ENCODE measurements at places on chromosomes 2 and 18. TPM values are rescaled to one million over a fixed set of nuclear protein-coding genes. Genes with fewer than 3 reads are reported as not detected.

CYP27C1 gene
- 0.05 TPM for total RNA-seq

ARHGAP28 gene
- 4.7 TPM for total RNA-seq

LONRF2 gene
- total RNA-seq: 0.24 TPM

DNA sequence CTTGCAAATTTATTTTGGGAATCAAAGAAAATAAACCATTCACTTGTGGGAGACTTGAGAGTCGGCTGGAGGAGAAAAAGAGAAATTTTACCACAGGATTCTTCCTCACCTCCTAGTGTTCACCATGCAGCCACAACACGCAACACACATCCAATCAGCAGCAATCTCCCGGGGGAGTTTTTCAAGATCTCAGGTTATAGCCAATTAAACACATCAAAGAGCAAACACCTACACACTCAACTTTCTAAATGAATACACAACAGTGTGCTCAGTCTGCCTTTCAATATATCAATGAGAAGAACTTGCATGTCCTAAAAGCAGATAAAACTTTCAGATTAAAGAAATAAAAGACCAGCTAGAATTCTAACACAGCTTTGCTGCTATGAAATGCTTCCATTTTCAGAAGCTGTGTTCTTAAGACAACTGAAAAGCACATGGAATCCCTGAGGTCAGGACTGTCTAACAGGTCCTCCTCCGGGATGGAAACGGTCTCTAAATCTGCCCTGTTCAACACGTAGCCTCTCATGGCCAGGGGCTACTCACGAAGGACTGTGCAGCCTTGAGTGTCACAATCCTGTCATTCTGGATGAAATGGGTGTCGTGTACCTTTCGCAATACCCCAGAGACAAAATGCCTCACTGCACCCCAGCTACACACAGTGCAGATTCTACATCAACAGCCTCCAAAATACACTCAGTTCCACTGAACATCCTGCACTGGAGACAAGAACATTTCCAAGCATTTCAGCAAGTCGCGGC, 84.2 kb downstream of the ZNF516 start:
- DNase-seq: no peak
- no peak overlapping the region for H3K4me3 ChIP-seq
- no peak overlapping the region for H3K27ac ChIP-seq
- H3K4me1 ChIP-seq: no peaks in the 10 kb centered on the region
- H3K27me3 ChIP-seq: no peaks in the 10 kb centered on the region

DNA sequence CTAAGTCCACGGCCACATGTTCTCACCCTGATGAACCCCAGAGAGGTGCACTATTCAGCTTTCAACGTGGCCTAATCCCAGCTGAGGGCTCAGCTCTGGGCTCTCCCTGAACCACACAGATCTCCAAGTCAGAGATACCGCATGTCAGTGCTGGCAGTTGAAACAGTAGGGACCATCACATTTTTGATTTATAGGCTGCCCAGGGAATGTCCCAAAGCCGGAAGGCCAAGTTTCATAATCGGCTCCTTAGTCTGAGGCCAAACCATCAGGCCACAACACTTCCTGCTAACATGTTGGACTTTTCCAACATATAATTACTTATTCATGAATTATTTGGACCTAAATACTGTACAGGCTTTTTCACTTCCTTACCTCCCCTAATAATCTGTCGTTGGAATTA, 91.9 kb upstream of the KLHL29 start:
- no peak for DNase-seq
- H3K36me3 ChIP-seq: no peaks in the 10 kb centered on the region
- H3K4me3 ChIP-seq: no peak overlapping the region
- no peak overlapping the region for H3K27ac ChIP-seq
- peaks cover 3% of the 10 kb centered on the region for H3K27me3 ChIP-seq

DNA sequence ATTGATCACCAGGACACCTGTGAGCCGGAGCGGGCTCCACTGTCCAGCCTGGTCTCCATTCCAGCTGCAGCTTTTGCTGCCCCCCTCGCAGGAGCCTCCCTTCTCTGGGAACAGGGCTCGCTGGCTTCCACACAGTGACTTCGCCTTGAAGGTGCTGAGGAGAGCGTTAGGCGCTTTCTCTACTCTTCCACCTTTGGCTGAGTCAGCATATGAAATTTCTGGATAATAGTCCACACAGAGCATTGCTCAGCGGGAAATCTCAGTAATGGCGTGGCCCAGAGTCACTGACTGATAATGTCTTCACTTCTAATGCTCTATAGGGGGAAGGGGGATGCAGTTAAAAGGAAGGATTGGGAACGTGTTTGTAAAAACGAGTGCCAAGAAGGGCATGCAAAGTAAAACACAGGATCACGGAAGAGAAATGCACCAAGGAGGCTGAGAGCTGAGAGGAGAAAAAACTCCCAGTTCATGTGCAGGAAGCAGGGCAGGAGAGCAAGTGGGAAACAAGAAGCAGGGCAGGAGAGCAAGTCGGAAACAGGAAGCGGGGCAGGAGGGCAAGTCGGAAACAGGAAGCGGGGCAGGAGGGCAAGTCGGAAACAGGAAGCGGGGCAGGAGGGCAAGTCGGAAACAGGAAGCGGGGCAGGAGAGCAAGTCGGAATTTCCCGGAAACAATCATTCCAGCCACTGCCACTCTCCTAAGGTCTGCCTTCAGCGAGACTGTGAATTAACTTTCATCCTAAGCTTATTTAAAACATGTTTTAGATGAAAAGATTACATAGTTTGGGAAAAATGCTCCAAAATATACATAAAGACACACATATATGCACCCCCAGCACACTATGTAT, 77.7 kb downstream of the MYT1L start:
- no peak overlapping the region for H3K27ac ChIP-seq
- no peak for DNase-seq
- no peaks in the 10 kb centered on the region for H3K36me3 ChIP-seq
- no peaks in the 10 kb centered on the region for H3K4me1 ChIP-seq
- H3K4me3 ChIP-seq: no peak overlapping the region

- peaks cover 77% of the 10 kb centered on the region for H3K4me1 ChIP-seq
- no peaks in the 10 kb centered on the region for H3K27me3 ChIP-seq
- no peak for DNase-seq
- no peaks in the 10 kb centered on the region for H3K36me3 ChIP-seq
- H3K4me3 ChIP-seq: no peak overlapping the region
Observed at GRCh38 chr2:70121627-70122372, 34.5 kb downstream of the PCBP1 start.

GRCh38 chr2:100620481-100620880, 57.7 kb downstream of the PDCL3 start:
- no peak overlapping the region for H3K4me3 ChIP-seq
- H3K4me1 ChIP-seq: peaks cover 1% of the 10 kb centered on the region
- no peak overlapping the region for H3K27ac ChIP-seq
- no peaks in the 10 kb centered on the region for H3K27me3 ChIP-seq
- no peaks in the 10 kb centered on the region for H3K36me3 ChIP-seq

DNA sequence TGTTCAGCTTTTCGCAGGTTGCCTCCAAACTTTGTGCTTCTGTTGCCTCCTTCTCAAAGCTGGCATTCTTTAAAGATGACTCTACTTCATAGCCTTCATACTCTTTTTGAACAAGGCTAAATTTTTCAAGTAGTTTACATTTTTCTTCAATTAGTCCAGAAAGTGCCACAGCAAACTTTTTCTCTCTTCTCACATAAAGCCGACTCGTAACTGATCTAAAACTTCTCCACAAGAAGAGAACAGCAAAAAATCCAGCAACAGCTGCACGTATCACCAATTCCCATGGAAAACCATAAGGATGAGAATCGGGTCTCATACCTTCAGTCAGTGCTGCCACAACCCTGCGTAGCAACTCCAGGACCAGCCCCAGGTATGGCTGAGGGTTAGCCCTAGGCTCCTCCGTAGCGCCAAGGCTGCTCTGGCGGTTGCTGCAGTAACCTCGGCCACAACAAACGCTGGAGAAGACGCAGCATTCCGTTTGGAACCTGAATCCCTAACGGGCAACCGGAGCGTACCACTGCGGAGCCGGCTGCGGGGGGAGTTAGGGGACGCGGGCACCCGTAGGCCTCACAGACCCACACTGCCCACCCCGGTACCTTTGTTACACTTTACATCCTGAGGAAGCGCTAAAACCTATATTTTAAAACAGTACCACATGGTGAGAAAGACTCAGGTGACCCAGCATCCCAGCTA, at the start of gene CTAGE1:
Gene CTAGE1, minus strand, starts transcription at position 420 of the 693 bp plus-strand sequence. Its CDS starts 104 bp downstream, at position 316.
- no peaks in the 10 kb centered on the region for H3K4me1 ChIP-seq
- no peak for DNase-seq
- H3K27me3 ChIP-seq: no peaks in the 10 kb centered on the region
- no peaks in the 10 kb centered on the region for H3K36me3 ChIP-seq

GRCh38 chr18:9898792-9899549, 13.2 kb downstream of the TXNDC2 start:
- H3K36me3 ChIP-seq: no peaks in the 10 kb centered on the region
- no peaks in the 10 kb centered on the region for H3K27me3 ChIP-seq
- H3K27ac ChIP-seq: no peak overlapping the region
- DNase-seq: no peak
- H3K4me3 ChIP-seq: no peak overlapping the region
- H3K4me1 ChIP-seq: no peaks in the 10 kb centered on the region

DNA sequence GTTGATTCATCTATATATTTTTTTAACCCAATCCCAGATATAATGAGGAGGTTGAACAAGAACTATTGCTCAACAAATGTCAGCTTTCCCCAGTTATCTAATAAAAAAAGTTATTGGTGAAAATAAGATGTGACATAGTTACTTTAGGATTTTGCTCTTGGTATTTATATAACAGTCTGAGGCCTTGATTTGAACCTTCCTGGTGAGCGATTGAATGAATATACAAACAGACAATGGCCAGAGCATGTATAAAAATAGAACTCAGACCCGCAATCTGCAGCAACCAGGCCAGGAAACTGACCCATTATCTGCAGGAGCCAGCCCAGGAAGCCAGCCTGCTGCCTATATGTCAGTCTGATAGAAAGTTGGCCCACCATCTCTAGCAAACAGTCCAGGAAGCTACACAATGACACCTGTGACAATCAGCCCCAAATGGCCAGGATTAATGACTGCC, 81.6 kb downstream of the HS6ST1 start:
- H3K27me3 ChIP-seq: peaks cover 6% of the 10 kb centered on the region
- no peaks in the 10 kb centered on the region for H3K36me3 ChIP-seq
- H3K27ac ChIP-seq: no peak overlapping the region

DNA sequence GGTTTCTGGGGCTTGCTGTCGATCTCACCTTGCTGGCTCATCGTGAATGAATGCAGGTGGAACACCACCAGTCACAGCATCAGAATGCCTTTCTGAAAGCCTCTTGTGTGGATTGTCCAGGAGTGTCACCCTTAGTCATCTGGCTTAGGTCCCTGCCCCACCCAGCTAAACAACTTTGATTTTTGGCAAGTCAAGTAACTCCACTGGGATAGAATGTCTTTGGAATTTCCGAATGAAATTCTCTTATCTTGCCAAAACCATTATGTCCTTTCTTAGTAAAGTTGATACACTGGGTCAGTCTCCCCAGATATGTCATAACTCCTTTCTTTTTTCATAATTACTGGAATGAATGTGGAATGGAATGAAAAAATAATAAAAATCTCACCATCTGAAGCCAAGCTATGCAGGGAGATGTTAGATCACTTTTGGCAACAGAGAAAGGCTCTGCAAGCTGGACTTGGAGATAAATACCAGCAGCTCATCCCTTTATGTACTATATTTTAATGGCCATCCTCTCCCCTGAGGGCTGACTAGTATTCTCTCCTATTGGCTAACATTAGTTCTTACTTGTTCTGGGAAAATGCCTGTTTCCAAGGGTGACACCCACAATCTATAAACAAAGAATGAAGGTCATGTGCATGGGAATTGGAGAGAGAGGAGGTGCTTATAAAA, 35.4 kb downstream of the INSIG2 start:
- H3K4me1 ChIP-seq: no peaks in the 10 kb centered on the region
- DNase-seq: no peak
- no peaks in the 10 kb centered on the region for H3K36me3 ChIP-seq
- no peak overlapping the region for H3K27ac ChIP-seq
- no peak overlapping the region for H3K4me3 ChIP-seq

DNA sequence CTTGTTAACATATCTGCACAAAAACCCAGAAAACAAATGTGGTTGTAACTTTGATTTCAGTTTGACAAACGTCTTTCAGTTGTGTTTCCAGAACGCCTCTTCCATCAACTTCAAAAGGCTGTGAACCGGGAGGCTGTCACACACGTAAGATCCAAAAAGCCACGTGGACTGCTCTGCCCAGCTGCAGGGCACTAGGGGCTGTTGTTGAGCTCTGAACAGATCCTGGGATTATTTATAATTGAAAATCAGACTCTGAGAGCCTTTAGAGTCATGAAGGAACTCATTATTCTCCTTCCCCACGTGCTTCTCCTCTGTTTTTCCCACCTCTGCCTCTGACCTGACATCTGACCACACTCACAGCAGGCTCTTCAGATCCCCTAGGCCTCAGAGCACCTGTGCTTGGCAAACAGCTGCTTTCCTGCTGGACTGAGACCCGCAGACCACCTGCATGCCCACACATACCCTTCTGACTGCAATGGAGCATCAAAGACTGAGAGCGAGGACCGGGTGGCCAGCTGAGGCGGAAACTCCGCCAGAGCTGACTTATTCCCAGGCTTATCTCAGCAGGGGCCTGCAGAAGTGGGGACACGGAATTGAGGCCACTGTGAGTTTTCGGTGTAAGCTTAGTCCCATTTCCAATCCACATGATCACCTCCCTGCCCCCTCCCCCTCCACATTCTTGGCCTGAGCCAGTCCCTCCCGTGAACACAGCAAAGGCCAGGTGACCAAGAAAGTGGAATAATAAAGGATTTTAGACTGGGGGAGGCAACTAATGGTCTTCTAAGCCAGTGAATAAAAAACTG, 114.8 kb downstream of the ATL2 start:
- no peaks in the 10 kb centered on the region for H3K36me3 ChIP-seq
- no peaks in the 10 kb centered on the region for H3K4me1 ChIP-seq

DNA sequence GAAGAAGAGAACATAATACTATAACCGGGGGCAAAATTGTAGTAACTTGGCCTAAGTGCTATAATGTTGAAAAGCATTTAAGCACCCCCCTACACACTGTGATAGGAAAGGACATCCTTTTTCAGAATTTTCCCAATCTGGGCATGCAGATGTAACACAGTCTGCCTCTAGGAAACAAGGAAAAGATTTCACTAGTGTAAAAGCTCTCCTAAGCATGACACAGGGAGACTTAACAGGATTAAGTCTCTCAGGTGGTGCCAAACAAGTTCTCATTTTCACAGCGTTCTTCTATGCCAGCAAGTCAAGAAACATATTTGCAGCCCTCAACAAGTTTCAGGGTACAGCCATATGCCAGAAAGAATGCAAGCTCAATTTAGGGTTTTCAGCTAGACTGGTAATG, 53.0 kb downstream of the NCKAP5 start:
- DNase-seq: no peak
- H3K4me3 ChIP-seq: no peak overlapping the region
- H3K36me3 ChIP-seq: no peaks in the 10 kb centered on the region
- no peak overlapping the region for H3K27ac ChIP-seq
- no peaks in the 10 kb centered on the region for H3K27me3 ChIP-seq

DNA sequence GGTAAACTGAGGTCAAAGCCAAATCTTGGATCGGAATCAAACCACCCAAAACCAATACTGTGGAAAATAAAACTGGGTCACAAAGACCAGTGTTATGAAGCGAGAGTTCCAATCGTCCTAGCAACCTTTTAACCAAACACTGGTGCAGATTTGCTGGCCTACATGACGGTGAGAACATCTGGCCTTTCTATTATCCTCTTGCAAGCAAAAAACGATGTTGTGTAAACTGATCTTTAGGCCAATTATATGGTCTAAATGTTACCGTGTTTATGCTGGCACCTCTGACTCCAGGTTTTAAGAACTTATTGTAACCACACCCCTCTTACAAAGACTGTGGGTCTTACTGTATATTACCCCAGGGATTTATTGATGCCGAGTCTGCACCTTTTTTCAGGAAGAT, 145.9 kb downstream of the GFPT1 start:
- no peak for DNase-seq
- no peaks in the 10 kb centered on the region for H3K27me3 ChIP-seq
- H3K4me3 ChIP-seq: no peak overlapping the region
- H3K36me3 ChIP-seq: no peaks in the 10 kb centered on the region
